EL (cell line): ENCODE measurements at places on chromosomes 6 and 20.
A peak's percentile ranks its signal among the peaks of the same experiment; 100 is the strongest.

- no peak for DNase-seq
Observed at GRCh38 chr20:40908309-40908708, 120.3 kb upstream of the TOP1 start.

DNA sequence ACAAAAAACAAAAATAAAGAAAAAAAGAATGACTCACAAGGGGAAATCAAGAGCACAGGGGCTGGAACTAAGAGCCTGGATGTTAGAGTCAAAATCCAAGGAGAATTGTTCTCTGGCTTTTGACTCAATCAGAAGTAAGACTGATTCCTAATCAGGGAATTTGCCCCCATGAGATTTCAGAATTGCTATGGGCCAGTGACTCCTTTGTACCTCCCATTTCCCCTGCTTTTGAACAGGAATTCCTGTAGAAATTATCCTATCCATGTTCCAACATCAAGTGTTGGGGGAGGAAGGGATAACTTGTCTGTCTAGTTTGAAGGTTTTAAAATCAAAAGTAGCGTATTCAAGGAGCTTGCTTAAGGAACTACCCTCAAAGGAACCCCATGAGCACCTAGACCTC is 396.7 kb downstream of the CDC5L start:
- DNase-seq, result no peak

- DNase-seq, result peak; percentile 84
Observed at GRCh38 chr6:27096834-27097511, 150.5 kb upstream of the PRSS16 start.

DNA sequence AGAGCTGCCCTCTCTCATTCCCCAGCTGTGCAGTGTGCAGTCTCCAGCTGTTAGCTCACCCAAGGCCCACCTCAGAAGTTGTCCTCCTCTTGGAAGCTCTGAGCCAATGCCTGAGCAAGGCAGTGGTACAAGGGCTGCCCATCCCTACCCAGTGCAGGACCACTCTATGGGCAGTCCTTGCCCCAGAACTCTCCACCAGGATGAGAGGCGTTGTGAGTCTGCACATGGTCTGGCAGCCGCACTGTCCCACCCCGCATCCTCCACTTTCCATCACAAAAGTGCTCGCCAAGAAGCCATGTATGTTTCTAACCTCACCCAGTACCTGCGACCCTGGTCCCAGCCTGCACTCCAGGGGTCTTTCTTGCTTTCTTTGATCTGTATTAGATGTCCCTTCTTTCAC is 175.1 kb upstream of the PMEPA1 start:
- DNase-seq, result no peak

DNA sequence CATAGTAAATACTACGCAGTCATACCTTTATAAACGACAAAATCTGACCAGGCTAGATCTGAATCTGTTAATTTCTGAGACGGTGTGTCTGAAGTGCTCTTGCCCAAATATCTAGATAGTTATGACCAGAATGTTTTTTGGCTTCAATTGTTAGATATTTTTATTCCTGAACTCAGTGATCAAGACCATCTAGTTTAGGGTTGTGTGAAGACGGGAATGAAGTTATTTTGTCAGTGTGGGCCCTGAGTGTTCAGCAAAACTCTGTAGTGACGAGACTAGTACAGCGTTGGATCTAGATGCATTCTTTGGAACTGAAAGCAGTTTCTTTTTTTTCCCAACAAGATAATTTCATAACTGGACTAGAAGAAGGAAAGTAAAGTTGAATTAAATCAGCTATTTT is 3.1 kb downstream of the STXBP5 start:
- DNase-seq, result no peak

GRCh38 chr6:133408132-133408531 is 167.0 kb downstream of the EYA4 start:
- no peak for DNase-seq

- DNase-seq, result no peak
Observed at GRCh38 chr6:152008779-152009178, 201.3 kb downstream of the ESR1 start.

- peak; percentile 98 for DNase-seq
Observed at GRCh38 chr20:47392015-47392720, 35.7 kb upstream of the ZMYND8 start.

DNA sequence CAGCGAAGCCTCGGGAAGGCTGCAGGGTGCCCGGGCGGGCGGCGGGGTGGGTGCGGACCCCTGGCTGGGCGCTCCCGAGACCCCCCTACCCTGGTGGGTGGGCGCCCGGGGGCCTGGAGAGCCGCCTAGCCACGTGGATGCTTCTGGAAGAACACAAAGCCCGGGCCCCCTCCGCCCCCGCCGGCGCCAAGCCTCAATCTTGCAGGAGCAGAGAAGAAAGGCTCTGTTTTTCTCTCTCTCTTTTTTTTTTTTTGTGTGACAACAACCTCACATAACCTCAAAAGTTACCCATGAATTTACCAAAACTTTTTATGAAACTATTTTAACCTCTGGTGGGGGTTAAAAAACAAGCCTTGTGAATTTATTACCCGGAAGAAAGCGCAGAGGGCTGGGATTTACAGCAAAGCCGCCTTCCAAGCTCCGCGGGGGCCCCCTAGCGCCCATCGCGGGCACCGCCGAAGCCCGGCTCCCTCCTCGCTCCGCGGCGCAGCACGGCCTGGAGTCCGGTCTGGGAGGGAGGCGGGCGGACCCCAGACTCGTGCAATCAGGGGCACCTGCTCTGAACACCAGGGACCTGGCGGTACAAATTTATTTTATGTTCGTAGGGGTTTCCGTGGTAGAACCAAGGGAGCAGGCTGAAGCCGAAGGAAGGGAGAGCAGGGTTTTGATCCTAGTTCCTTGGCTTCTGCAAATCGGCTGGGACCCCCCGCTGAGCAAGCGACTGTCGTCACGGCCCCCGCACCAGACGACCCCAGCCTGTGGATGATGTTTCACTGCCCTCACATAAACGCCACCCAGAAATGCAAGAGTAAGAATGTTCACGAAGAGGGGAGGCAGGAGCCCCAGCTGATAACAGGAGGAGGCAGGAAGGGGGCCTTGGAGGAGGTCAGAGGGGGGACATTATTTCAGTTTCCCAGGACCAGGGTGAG is 58.9 kb downstream of the ZNF831 start:
- peak; percentile 67 for DNase-seq

DNA sequence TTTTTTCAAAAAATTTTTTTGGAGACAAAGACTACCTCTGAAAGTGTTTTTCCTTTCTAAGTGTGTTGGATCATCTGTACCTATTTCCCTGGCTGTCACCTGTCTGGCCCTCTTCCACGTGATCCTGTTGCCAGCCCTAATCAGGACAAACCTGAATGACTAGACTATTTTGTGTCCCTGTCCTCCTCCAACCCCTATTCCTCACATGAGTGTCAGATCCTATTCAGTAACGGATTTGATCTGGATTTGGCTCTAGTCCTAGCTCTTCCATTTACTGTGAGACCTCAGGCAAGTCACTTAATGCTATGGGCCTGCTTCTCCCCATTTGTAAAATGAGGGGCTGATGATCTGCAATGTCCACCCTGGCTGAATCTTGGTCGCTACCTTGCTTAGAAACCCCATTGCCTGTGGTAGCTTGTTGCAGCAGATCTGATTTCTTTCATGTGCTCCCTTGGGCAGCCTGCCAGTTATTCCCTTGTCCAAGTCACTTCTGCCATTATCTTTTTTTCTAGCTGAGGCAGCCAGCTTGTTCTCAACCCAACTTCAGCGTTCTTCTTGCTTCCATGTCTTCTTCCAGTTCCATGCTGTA is 4.8 kb downstream of the PHF20 start:
- DNase-seq, result peak; percentile 25

- DNase-seq, result no peak
Observed at GRCh38 chr6:148959008-148959407, 212.2 kb downstream of the UST start.

DNA sequence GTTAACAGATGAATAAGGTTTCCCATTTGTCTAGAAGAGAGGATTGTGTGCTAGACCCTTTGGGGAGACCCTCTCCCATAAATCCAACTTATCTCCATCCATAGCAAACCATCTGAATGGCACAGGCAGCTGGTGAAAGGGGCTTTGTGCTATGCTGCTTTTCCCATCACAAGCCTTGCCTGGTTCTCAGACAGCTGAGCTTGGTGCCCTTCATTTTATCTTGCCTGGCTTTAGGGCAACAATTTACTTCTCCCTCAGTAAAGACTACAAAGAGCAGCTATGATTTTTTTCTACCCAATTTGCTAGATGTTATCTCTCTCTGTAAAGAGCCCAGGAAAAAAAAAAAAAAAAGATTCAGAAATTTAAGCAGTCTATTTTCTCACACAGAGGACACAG is 117.0 kb upstream of the COL21A1 start:
- no peak for DNase-seq

GRCh38 chr20:57594092-57594951 is 25.9 kb downstream of the ZBP1 start:
- DNase-seq, result peak; percentile 21

DNA sequence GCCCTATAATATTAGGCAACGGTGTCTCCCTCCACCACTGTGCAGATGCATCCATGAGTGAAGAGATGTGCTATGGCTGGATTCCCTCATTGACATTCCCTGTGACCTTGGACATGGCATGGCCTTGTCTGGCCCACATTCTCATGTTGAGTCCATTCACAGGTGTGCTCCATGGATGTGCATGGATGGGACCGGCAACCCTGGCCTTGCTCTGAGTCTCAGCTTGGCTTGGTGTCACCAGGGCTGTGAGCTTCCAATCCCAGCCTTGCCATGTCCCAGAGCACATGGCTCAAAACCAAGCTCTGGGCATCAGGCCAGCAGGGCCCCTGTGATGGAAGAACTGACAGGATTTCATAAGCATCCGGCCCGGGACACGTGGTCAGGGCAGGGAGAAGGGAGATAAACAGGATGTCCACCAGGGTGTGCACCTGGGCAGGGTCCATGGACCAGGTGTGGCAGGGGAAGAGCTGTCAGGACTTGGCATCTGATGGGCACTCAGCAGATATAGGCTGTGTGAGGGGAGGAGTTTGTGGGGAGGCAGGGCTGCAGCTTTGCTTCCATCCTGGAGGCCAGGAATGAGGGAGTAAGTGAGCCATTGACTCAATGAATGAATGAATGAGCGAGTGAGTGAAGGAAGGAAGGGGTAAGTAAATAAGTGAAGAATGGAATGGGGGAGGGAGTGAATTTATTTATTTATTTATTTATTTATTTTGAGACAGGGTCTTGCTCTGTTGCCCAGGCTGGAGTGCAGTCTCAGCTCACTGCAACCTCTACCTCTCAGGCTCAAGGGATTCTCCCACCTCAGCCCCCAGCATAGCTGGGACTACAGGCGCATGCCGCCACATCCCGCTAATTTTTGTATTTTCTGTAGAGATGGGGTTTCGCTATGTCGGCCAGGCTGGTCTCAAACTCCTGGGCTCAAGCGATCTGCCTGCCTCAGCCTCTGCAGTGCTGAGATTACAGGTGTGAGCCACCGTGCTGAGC is 15.7 kb downstream of the NRSN2 start:
- peak; percentile 86 for DNase-seq

GRCh38 chr20:36308353-36308752 is 2.2 kb downstream of the DLGAP4 start:
- no peak for DNase-seq

- DNase-seq, result no peak
Observed at GRCh38 chr20:38075161-38075998, 41.8 kb downstream of the RPRD1B start.

DNA sequence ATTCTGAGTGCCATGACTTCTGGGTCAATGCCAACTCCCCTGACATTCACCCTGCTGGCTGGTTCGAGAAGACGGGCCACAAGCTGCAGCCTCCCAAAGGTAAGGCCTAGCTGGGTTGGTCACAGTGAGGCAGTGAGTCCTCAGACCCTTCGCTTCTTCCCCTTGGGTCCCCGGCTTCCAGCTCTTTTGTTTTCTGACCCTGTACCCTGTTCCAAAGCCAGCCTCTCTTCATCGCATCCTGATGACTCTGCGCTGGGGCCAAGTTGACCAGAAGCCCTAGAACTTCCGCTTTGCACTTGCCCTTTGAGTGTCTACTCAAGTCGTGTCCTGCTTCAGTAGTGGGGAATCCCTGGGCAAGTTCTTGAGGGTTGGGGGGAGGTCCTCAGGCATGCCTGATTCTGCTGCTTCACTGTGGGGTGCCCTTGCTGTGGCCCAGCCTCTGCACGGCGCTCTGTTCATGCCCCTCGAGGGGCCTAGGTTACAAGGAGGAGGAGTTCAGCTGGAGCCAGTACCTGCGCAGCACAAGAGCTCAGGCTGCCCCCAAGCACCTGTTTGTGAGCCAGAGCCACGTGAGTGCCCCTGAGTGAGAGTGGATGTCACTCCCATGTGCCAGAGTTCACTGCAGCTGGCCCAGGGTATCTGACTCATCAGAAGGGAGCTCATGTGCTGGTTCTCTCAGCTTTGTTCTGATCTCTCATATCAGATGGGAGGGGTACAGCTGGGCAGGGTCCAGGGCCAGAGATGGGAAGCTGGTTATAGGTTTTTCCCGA is 23.0 kb downstream of the L3MBTL1 start:
- DNase-seq, result no peak

DNA sequence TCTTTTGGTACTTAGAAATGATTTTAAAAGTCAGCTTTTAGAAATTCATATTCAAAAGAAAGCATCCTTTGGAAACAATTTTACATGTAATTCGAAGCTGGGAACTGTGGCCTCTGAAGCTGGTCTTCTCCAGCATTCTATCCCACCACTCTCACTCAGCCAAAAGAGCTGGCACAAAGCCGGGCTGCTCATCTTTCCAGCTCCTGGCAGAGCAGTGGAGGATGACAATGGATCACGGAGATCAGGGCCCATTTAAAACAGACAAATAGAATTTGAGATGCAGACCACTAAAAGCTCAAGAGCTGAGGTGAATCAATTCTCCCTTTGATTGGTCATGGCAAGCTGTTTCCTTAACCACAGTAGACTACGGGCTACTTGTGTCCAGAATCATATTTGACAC is 60.6 kb downstream of the OTOR start:
- DNase-seq, result no peak

GRCh38 chr6:797479-798077 is 104.6 kb upstream of the EXOC2 start:
- peak; percentile 50 for DNase-seq

DNA sequence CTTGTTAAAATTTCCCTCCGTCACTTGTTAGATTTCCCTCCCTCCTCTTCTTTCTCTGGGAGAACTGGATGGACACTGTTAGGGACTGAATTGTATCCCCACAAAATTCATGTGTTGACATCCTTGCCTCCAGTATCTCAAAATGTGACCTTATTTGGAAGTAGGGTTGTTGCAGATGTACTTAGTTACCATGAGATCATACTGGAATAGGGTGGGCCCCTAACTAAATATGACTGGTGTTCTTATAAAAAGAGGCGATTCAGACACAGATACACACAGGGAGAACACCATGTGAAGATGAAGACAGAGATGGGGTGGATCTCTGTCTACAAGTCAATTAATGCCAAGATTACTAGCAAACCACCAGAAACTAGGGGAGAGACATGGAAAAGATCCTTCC is 139.5 kb downstream of the ALDH8A1 start:
- peak; percentile 33 for DNase-seq

DNA sequence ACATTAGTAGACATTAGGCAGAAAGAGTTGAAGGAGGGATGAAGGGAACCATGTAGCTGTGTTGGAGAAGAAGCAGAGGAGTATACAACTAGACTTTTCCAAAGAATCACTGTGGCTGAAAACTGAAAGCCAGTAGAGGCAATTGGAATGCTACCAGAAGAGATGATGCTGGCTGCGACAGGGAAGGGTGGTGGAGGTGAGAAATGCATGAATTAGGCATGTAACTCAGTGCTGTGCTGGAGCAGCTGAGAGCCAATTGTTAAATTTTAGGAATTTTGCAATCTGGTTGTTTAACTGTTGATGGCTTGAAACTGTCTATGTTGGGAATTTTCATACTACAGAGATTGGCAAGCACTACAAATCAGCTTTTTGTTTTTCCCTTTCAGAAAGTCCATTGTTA is 35.8 kb upstream of the SIRPG start:
- no peak for DNase-seq
